ENCODE measurements at places on chromosomes 5 and 9.

DNA sequence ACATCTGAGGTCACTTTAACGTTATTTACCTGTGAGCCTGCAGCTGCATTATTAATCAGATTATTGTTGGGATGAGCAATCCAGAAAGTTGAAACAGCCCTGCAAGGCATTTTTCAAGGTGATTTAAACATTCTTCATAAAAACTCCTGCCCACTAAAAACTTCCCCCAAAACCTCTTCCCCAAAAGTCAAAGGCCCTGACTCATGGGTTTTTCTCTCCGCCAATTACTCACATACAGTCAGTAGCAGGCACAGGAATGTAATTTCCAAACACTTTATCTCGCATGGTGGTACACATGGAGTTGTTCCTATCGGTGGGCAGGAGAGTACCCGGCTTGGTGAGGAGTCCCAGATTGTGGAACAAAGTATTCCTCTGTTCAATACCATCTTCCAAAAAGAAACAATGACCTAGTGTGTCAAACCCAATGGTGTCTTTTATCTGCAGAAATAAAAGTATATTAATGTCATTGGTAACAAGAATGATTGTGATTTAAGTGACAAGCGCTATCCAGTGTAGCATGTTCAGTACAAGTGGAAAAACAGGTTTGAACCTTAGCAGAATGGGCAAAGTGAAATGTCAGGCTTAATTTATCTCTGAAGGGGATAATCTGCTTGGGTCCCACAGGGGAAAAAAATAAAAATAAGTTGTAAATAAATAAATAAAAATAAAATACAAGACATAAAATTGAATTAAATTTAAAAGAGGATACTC lies 38.3 kb downstream of the CEMIP2 start:
- no peak for DNase-seq

- DNase-seq, result no peak
Observed at GRCh38 chr5:97004423-97005060, 68.7 kb downstream of the LNPEP start.

- no peak for DNase-seq
Observed at GRCh38 chr5:172361566-172362238, 78.1 kb upstream of the UBTD2 start.

DNA sequence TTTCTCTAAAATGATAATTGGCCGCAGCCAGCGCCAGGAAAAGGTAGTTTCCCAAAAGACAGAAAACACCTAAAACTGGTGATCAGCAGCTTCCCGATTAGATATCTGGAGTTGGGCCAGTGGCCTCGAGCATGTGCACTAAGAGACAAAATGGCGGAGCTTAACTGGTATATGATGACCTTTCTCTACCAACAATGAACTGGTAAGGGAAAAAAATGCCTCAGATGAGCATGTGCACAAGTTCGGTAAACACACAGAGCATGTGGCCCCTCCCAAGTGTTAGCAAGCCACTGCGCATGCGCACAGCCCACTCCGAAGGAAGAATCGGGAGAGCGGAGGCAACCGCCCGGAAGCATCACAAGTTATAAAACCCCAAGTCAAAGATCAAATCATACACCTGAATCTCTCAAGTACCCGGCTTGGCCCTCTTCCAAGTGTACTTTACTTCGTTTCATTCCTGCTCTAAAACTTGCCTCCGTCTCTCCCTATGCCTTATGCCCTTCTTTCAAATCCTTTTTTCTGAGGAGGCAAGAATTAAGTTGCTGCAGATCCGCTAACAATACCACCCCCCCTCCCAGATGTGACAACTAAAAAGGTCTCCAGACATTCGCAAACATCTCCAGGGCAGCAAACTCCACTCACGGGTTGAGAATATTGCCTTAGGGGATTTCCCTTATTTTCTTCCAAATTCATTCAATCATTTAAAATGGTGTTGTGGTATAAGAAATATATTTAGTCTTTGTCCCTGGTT lies 15.0 kb upstream of the PTBP3 start:
- DNase-seq, result no peak

GRCh38 chr5:103444333-103445038 lies 118.1 kb downstream of the NUDT12 start:
- DNase-seq, result peak; percentile 57

GRCh38 chr9:133656211-133657119 lies 20.3 kb downstream of the DBH start:
- no peak for DNase-seq

GRCh38 chr9:9963841-9964240 lies 649.0 kb downstream of the PTPRD start:
- no peak for DNase-seq

DNA sequence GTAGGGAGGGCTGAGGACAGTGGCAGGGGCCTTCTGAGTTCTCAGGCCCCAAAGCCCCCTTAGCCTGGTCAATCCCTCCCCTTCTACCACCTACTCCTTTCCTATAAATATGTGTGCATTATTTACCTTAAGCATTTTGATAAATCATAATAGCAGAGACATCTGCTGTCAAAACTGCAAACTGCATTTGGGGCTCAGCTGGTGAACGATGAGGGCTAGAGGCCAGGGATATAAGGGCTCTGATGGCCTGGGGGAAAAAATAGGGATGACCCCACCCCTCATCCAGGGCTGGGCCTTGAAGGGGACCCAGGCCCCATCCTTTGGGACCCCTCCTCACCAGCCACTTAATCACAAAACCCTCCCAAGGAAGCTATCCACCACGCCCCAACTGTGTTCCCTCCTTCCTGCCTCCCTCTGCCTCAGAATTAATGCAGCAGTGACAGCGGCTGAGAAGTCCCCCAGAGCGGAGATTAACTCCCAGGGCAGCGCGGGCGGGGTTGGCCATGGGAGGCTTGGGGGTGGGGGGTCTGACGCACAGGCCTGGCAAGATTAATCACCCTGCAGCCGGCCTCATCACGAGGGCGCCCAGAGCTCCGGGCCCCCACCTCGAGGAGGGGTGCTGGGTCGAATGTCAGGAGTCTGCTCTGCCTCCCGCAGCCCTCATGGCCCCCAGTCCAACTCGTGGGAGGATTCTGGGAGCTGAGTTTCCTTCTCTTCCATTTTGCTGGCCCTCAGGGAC lies 42.1 kb downstream of the CXXC5 start:
- DNase-seq, result peak; percentile 60

DNA sequence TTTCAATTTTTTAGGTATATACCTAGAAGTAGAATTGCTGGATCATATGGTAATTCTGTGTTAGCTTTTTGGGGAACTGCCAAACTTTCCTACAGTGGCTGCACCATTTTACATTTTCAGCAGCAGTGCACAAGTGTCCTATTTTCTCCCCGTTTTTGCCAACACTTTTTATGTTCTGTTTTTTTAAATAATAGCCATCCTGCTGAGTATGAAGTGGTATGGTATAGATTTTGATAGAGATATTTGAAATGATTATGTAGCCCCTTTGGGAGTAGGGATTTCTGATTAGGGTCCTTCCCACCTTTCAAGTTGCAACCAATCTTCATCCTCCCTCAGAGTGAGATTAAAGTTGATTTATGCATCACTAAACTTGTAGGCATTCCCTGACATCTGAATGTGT lies 76.5 kb downstream of the ARHGEF28 start:
- no peak for DNase-seq

DNA sequence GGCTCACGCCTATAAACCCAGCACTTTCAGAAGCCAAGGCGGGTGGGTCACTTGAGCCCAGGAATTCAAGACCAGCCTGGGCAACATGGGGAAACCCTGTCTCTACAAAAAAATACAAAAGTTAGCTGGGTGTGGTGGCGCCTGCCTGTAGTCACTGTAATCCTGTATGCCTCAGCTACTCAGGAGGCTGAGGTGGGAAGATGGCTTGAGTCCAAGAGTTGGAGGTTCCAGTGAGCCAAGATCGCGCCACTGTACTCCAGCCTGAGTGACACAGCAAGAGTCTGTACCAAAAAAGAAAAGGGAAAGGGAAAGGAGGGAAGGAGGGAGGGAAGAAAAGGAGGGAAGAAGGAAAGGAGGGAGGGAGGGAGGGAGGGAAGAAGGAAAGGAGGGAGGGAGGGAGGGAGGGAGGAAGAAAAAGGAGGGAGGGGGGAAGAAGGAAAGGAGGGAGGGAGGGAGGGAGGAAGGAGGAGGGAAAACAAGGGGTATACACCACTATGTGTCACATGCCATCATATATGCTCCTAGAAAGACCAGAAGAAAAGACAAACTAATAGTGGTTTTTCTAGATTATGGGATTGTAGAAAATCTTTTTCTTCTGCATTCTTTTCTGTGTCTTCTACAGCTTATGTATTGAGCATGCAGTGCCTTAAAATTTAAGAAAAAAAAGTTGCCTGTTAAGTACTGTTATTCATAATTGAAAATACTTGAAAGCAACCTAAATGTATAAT lies 240.1 kb downstream of the DENND1A start:
- DNase-seq, result no peak

DNA sequence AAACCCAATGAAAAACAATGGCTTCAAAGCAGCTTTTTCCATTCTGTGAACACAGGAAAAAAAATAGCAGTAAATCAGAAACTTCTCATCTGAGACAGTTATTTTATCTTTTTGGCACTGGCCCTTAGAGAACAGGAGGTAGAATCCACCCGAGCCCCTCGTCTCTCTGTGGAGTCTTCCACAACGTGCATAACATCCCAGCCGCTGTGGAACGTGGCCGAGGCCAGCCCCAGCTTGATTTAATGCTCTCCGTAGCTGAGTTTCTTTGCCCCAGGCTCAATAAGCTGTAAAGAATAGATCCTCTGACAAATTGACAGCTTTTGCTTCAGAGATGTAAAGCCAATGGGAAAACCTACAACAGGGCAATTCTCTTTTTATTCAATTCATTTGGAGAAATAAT lies 107.9 kb upstream of the DAP start:
- no peak for DNase-seq

GRCh38 chr5:2465383-2465782 lies 286.1 kb downstream of the IRX2 start:
- DNase-seq, result no peak

GRCh38 chr5:143985832-143986515 lies 174.0 kb downstream of the HMHB1 start:
- no peak for DNase-seq

- DNase-seq, result no peak
Observed at GRCh38 chr5:119357808-119358529, 2.1 kb downstream of the TNFAIP8 start.

- no peak for DNase-seq
Observed at GRCh38 chr9:36416890-36417289, 16.8 kb upstream of the RNF38 start.

DNA sequence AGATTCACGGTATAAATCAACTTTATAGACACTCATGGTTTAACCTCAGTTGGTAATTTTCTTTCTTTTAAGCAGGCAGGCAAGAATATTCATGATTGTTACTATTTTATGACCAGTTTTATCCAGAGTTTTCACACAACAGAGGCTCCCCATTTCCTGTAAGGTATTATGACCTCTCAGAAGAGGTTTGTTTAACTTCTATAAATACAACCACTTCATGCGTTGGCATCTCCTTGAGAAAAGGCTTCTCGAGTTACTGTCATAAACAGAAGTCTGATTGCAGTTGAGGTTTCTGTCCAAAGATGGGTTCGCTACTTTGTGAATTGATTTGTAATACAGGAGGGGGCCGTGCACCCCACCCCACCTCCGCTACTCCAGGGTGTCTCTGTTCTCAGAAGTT lies 55.3 kb downstream of the ENTREP1 start:
- DNase-seq, result no peak

GRCh38 chr5:9156282-9156681 lies 389.6 kb downstream of the SEMA5A start:
- peak; percentile 5 for DNase-seq

DNA sequence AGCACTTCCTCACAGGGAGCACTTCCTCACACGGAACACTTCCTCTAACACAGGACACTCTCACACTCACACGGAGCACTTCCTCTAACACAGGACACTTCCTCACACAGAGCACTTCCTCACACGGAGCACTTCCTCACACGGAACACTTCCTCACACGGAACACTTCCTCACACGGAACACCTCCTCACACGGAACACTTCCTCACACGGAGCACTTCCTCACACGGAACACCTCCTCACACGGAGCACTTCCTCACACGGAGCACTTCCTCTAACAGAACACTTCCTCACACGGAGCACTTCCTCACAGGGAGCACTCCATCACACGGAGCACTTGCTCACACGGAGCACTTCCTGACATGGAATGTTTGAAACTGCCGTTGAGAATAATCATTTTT lies 13.4 kb downstream of the POMT1 start:
- peak; percentile 12 for DNase-seq

GRCh38 chr5:35783551-35783950 lies 73.1 kb upstream of the IL7R start:
- DNase-seq, result no peak

DNA sequence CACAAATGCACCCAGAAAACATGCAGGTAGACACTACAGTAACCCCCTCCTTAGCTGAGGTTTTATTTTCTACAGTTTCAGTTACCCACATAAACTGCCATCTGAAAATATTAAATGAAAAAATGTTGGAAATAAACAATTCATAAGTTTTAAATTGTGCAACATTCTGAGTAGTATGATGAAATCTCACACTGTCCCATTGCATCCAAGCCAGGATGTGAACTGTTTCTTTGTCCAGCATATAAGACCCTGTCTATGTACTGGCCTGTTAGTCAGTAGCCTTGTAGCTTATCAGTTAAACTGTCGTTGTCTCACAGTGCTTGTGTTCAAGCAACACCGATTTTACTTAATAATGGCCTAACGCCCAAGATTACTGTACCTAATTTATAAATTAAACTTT lies 630.5 kb downstream of the ANXA1 start:
- no peak for DNase-seq

DNA sequence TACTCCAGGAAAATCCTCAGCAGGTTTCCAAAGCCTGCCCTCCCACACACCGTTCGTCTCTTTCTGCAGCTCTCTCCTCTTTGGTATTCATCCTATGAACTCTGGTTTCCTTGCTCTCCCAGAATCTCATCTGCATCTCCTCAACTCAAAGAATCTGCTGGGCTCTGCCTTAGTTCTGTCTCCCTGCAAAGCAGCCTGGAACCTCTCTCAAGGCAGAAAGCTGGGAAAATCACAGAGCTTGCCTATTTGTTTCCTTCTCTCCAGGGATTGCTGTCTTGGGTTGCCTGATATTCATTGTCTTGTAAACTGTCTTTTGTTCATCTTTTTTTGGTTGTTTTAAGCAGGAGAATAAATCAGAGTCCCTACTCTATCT lies 5.3 kb upstream of the ERAP2 start:
- DNase-seq, result no peak

GRCh38 chr5:55821731-55822512 lies 29.2 kb upstream of the IL31RA start:
- DNase-seq, result no peak

DNA sequence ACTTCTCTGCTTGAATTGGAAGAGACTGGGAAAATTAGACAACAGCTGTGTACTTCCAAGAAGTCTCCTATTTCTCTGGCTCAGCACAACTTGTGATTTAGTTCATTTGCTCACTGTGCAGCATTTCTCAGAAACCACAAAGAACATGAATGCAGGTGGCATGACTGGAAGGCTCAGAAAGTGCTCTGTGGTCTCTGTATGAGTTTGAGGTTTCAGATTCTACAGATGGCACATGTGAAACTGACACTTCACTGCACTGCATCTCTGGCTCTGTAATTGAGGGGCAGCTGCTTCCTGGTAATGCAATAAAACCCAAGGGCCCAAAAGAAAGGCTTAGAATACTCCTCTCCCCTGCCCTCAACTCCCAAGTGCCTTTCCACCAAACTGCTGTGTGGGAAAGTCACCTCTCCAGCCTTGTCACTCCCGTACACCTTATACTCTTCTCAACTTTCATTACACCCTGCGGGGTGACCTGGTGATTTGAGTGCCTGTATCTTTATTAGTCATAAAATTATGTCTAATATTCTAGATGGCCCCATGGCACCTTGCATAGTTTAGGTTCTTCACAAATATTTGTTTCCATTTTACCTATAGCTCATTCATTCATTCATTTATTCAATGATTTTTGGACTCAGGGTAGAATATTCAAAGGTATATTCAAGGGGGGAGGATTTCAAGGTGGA lies 82.5 kb downstream of the ESM1 start:
- peak; percentile 84 for DNase-seq
